ENCODE measurements at places on chromosomes 11 and 22. TPM values are rescaled to one million over a fixed set of nuclear protein-coding genes. Genes with fewer than 3 reads are reported as not detected.
A peak's percentile ranks its signal among the peaks of the same experiment; 100 is the strongest.

The KRTAP5-1 gene
- total RNA-seq, result not detected

The RTN4RL2 gene
- 0.82 TPM for total RNA-seq

The WNT11 gene
- total RNA-seq, result not detected

The UPK3A gene
- not detected for total RNA-seq

The OR4A16 gene
- not detected for total RNA-seq

The NCF4 gene
- 40.6 TPM for total RNA-seq

GRCh38 chr22:21104126-21104691 lies 58.5 kb downstream of the LRRC74B start:
- ATAC-seq, result no peak

DNA sequence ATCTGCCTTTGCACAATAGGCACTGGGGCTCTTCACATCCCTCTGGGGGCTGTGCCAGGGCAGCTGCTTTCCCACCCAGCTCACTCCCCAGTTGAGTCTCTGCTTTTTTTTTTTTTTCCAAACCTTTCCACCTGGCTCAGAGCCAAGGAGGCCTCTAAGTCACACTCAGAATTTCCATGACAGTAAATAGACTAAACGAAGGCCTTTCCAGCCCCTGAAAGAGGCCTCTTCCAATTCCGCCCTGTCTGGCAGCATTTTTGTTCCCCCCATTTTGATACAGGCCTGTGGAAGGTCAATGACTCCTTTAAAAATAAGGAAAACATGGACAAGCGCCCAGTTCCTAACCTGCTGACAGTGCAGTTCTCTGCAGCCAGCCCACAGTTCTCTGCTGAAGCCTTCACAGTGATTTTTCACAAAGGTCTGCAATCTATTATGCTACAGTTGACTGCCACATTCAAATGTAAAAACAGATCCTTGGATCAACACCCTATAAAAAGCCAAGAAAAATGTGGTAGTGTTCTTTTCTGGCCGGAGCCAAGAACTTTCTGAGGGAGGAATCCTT lies 107.5 kb upstream of the SESN3 start:
- no peak for ATAC-seq

- peak; percentile 28 for ATAC-seq
Measured at GRCh38 chr11:95916049-95916448, 7.9 kb downstream of the MTMR2 start.

DNA sequence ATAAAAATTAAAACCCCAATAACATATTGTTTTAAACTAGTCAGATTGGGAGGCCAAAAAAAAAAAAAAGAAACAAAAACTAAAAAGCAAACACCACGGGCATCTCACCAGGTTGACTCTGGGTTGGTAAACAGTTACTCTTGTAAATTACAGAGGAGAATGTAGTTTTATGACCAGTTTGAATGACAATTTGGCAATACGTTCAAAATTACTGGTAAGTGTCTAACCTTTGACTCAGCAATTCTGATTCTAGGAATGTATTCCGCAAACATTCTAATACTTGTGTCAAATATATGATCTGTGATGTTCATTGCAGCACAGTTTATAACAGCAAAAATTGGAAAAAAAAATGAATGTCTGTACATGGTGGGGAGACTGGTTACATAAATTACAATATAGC lies 1376.0 kb downstream of the TBC1D22A start:
- ATAC-seq, result no peak

- ATAC-seq, result no peak
Measured at GRCh38 chr11:78429660-78430059, 12.0 kb upstream of the GAB2 start.

GRCh38 chr11:130774703-130775102 lies 141.6 kb downstream of the SNX19 start:
- ATAC-seq, result no peak

- no peak for ATAC-seq
Measured at GRCh38 chr11:106642331-106642730, 375.9 kb downstream of the GUCY1A2 start.

DNA sequence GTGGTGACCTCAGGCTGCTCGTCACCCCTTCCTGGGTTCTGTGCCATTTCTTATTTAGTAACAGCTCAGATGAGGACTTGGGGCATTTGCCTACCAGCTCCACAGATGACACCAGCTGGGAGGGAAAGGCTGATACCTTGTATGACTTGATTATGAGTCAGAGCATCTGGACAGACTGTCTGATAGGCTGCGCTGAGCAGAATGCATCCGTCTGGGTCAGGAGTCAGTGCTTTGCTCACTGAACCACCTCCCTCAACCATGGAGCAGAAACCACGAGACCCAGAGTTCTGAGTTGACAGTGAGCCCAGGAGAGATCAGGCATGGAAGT lies 6.8 kb downstream of the ST14 start:
- ATAC-seq, result peak; percentile 87

- no peak for ATAC-seq
Measured at GRCh38 chr11:100671471-100671870, 15.6 kb upstream of the ARHGAP42 start.

All from activated T-helper 17 cell treated with anti-CD3 and anti-CD28 coated beads, Interleukin-2, amount 50 U/mL, for 72 hours (primary cell).